ENCODE measurements at places on chromosomes 5 and 9.

GRCh38 chr5:59584858-59585846 is 308.4 kb downstream of the PDE4D start:
- DNase-seq, result no peak

- DNase-seq, result no peak
These were observed 5.8 kb downstream of the TNFAIP8 start for GRCh38 chr5:119361594-119362125.

DNA sequence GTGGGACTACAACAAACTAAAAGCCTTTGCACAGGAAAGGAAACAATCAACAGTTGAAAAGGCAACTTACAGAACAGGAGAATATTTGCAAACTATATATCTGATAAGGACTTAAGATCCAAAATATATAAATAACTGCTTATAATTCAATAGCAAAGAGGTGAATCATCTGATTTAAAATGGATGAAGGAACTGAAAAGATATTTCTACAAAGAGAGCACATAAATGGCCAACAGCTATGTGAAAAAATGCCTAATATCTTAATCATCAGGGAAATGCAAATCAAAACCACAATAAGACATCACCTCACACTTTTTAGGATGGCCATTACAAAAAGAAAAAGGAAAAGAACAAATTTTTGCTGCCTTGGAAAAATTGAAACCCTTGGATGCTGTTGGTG is 100.4 kb downstream of the LURAP1L start:
- peak; percentile 70 for DNase-seq

DNA sequence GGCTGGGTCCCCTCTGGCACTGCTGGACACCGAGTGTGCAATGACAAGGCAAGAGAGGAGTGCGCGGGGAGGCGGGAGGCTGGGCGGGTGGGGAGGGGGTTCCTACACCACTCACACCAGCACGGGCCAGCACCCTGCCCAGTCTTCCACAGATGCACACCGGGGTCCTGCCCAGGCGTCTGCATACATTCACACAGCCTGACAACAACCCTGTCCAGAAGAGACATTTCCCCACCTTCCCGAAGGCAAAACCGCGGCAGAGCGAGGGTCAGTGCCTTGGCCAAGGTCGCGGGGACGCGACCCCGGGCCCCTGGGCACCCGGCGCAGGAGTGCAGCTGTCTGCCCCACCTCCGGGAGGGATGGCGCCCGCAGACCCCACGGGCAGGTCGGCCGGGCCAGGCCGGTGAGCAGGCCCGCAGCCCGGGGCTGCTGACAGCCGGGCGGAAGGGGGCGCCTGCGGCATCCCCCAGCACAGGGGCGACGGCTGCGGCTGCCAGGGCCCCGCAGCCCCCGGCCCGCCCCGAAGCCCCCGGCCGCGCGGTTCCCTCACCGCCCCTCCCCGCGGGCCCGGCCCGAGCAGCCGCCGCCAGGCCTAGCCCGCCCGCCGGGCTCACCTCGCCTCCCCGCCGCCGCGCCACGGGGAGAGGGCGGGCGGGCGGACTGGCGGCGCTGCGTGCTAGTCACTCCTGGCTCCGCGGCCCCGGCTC is 496 bp downstream of the MAPK9 start:
- DNase-seq, result peak; percentile 4

GRCh38 chr5:36217988-36218387 is 23.7 kb downstream of the NADK2 start:
- no peak for DNase-seq

DNA sequence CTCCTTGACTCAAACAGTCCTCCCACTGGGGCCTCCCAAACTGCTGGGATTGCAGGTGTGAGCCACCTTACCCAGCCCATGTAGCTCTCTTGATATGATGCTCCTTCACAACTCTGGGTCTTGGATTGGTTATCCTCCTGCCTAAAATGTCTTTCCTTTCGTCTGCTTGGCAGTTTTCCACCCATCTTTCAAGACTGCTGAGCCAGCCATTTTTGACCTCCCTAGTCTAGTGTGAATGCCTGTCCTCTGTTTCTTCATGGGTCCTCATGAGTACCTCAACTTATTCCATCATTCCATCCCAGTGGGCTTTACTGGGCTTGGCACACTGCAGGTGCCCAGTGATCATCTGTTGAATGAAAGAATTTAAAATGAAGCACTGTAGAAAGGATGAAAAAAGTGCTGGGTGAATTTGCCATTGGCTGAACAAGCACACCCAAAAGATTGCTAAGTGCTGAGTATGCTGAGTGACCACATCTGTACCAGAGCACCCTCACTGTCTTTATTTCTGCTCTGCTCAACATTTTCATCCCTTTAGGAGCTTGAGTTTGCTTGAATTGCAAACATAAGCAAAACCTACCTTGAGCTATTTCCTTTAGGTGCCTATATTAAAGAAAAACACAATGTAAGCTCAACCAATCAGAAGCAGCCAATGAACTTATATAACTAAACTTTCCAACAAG is 84.8 kb upstream of the FAM169A start:
- peak; percentile 33 for DNase-seq

- peak; percentile 60 for DNase-seq
These were observed 6.9 kb upstream of the GSN start for GRCh38 chr9:121261107-121261460.

DNA sequence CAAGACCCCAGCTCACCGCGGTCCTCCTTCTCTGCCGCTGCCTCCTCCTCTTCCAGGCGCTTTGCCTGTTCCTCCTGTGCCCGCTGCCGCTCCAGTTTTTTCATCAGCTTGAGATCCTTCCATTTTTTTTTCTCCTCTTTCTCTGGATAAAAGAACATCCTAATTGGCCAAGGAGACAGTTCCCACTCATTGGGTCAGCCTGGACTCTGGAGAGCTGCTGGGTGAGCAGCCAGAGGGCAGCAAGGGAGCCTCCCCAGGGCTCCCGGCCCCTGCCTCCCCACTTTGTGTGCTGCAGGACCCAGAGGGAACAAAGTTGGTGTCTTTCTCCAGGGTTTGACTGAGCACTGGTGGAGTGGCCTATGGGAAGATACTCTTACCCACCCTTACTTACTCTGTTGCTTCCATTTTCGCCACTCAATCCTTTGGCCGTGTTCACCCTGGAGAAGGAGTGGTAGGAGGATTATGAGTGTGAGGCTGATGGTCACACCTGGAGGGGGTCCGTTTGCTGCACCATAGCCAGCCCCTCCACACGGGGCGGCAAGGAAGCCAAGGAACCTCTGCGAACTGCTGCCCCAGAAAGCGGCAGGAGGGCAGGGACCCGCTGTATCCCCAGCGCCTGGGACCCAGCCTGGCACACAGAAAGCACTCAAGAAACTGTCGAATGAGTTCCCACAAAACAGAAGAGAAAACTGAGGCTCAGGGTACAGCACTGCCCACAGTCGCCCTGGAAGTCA is 708 bp downstream of the SPOUT1 start:
- no peak for DNase-seq

DNA sequence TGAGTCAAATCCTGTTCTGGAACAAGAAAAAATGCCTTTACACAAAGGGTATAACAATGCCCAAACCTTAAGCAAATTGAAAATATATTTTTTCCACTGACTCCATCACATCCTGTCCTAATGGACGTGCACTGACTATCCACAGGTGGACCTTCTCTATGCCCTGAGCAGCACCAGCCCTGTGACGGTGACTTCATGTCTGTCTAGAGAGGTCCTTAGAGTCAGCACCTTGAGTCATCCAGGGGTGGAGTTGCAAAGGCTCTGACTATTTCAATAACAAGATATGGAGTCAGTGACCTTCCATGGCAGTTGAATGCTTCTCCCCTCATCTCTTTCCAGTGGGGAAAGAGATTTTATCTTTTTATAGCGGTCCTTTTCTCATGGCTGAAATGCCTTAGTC is 78.0 kb downstream of the YIPF5 start:
- no peak for DNase-seq

- DNase-seq, result no peak
These were observed 247.5 kb downstream of the ARRDC3 start for GRCh38 chr5:91135475-91136248.

DNA sequence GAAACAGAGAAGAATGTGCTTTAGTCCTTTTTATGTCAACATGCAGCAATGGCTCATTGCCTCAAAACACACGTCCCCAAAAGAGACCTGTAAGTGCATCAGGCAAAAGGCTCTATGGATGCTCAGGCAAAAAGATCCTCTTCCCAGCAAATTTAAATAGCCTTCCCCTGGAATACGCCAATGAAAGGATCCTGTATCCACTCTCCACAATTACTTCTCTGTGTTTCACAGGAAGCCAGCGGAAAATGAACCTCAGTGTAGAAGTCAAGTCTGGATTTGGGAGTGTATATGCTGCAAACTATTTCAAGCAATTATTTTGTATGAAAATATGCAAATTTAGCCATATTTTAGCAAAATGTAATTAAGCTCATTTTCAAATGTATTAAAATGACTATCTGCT is 217.9 kb downstream of the EPB41L4A start:
- no peak for DNase-seq

- DNase-seq, result no peak
These were observed 6.9 kb upstream of the UBAC1 start for GRCh38 chr9:135968083-135968476.

DNA sequence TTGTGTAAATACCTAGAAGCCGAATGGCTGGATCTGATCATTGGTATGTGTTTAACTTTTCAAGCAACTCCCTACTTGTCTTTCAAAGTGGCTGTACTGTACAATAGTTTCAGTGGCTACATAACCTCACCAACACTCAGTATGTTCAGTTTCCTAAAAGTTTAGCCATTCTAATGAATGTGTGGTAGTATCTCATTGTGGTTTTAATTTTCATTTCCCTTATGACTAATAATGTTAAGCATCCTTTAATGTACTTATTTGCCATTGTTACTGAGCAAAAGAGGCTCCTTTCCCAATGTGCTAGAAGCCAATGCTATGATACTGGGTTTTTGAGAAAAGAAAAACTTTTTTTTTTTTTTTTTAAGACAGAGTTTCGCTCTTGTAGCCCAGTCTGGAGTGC is 27.8 kb upstream of the ALDOB start:
- peak; percentile 58 for DNase-seq

DNA sequence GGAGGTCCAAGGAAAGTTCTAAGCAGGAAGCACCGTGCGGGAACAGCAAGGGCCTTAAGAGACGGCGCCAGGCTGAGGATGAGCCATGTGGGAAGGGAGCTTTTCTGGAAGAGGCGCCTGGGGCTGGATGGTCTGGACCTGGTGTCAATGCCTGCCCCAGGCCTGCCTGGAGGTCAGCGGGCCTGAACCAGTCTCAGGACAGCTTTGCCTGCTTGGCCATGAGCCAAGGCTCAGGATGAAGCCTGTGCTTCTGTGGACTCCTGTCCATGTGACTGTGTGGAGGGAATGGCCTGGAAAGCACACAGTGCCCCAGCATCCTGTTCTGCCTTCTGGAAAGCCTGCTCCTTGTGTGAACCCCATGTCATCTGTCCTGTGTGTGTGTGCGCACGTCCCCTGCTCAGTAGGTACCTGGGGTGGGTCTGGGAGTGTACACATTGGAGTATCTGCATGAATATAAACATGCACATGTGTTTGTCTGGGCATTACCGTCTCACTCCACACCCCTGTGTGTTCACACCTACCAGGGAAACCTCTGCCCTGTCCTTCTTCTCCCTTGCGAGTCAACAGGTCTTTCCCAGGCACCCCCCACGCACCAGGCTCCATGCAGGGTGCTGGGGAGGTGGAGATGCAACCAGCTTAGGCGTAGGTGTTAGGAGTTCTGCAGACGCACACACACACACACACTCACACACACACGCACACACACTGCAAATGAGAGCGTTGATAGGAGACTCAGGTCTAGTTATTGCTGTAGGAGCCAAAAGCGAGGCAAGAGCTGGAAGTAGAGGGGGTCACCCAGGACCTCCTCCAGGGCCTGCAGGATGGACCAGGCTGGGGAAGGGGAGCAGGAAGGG is 24.8 kb downstream of the DAB2IP start:
- no peak for DNase-seq

- no peak for DNase-seq
These were observed 213.9 kb downstream of the IRX2 start for GRCh38 chr5:2537378-2538145.

DNA sequence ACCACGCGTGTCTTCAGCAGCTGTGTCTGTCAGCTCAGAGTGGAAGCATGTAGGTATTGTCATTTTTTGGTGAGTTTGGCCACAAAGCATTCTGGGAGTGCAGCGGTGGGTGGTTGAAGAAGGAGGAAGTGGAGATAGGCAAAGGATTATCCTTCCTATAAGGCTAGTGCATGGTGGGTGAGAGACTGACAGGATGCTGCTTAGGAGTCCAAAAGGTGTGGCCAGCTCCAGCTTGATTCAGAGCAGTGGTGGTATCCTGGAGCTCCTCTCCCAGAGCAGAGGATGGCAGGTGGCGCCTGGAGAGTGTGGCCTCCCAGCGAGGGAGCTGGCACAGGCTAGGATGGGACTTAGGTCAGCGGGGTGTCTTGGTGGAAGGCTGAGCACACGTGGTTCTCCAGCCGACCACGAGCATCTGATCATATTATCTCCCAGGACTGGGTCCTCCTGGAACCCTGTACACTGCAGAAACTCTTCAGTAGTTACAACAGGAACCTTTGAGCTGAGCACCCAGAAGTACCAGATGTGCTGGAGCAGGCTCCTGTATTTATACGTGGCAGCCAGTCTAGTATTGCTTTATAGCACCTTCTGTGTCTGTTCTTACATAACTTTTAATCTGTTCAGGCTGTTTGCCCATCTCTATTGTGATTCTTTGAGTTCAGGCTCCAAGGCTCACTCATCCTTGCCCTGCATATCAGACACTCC is 29.6 kb downstream of the MAML1 start:
- peak; percentile 21 for DNase-seq

DNA sequence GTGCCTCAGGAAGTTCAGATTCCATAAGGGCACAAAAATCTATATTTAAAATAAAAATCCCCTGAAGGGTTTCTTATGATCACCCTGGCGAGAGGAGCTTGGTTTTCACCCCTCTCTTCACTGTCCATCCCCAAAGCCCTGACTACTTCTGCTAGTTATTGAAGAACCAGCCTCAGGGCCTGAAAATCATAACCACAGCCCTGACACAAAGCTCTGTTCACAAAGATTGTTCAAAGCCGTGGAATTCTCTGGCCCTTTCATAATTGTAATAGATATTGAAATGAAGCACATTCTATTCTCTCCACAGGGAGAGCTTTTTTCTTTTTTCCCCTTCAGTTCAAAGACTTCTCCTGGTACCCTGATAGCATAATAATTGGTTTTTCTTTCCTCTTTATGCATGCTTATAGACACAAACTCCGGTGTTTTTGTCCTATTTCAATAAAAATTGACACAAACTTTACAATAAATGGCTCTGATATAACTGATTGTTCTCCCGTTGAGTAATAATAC is 343.8 kb downstream of the CAAP1 start:
- no peak for DNase-seq

- no peak for DNase-seq
These were observed 24.6 kb downstream of the RFK start for GRCh38 chr9:76369583-76369982.

GRCh38 chr5:131539251-131539650 is 95.8 kb downstream of the RAPGEF6 start:
- no peak for DNase-seq

GRCh38 chr9:114774524-114774923 is 31.3 kb downstream of the TNFSF15 start:
- no peak for DNase-seq

DNA sequence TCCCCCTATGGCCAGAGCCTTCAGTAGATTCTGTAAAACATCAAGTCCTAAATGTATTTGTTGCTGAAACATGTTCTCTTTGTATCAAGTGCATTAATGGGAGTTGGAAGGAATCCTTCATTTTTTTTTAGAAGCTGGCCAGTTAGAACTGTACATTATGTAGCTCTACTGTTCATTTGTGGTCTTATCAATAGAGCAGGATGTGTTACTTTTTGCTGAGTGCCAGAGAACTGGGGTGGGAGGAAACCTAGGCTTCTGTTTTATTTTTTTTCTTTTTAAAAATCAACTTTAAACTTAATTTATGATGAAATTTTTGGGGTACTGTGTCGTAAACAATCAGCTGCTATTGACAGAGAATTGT is 5.1 kb downstream of the PIP5K1B start:
- DNase-seq, result no peak

GRCh38 chr5:150731669-150732242 is 27.1 kb downstream of the DCTN4 start:
- DNase-seq, result no peak
